ENCODE measurements at places on chromosomes 16 and 17. TPM values are rescaled to one million over a fixed set of nuclear protein-coding genes. Genes with fewer than 3 reads are reported as not detected.

Gene CHST6
- 0.30 TPM for total RNA-seq

- H3K4me1 ChIP-seq, result peaks cover 19% of the 10 kb centered on the region
- no peaks in the 10 kb centered on the region for H3K27me3 ChIP-seq
- DNase-seq, result no peak
- peaks cover 11% of the 10 kb centered on the region for H3K36me3 ChIP-seq
These were observed 393 bp upstream of the PSMB10 start for GRCh38 chr16:67936880-67937605.

Gene ETV4
- total RNA-seq, result 5.6 TPM

Gene TTYH2
- total RNA-seq, result 7.6 TPM

DNA sequence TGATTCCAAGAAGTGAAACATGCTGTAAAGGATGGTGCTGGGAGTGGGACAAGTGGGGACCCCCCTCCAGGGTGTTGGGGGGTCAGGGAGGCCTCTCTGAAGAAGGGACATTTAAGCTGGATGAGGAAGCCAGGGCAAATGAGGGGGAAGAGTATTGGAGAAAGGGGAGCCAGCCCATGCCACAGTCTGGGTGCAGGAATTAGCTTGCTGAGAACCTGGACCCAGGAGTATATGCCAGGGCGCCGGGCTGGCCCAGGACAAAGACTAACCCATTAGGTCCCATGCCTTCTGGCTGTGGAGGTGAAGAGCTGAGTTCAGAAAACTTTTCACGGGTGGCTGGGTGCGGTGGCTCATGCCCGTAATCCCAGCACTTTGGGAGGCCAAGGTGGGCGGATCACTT, 45.6 kb upstream of the PIK3R6 start:
- no peak overlapping the region for H3K4me3 ChIP-seq
- H3K4me1 ChIP-seq, result no peaks in the 10 kb centered on the region
- H3K36me3 ChIP-seq, result no peaks in the 10 kb centered on the region
- peaks cover 20% of the 10 kb centered on the region for H3K27me3 ChIP-seq
- H3K27ac ChIP-seq, result no peak overlapping the region

DNA sequence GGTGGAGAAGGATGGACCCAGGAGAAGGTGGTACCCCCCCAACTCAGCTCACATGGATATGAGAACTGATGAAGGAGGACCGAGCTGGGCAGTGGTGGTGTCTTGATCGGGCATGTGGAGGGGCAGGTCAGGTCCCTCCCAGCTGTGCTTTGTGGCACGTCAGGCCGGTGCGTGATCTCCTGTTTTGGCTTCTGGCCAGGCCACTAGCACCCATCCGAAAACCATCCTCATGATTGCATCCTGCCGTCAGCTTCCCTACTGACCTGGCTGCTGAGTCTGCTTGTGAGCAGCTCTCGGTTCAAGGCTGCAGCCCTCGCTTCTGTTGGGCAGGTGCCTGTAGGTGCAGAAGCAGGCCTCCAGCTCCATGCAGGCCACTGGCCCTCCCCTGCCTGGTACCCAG, 53.1 kb downstream of the PLD6 start:
- no peak for DNase-seq
- H3K27me3 ChIP-seq, result no peaks in the 10 kb centered on the region
- H3K27ac ChIP-seq, result no peak overlapping the region
- H3K4me1 ChIP-seq, result peaks cover 38% of the 10 kb centered on the region
- H3K36me3 ChIP-seq, result peaks cover 67% of the 10 kb centered on the region

DNA sequence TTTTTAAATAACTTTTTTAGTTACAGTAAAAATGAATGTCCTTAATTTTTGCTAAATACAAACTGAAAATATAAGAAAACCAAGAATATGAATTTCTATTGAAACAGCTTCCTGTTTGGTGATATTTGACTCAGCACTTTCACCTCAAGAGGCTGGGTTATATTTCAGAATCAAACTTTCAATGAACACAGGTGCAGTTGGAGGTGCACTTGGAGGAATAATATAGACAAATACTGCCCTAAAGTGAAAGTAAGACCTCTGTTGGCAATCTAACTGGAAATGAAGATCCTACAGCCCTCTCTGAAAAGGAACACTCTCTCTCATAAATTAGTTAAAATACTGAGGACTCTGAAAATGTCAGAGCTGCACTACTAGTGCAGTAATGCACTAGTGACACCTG, 106.2 kb downstream of the BRIP1 start:
- H3K27me3 ChIP-seq, result no peaks in the 10 kb centered on the region
- H3K27ac ChIP-seq, result no peak overlapping the region
- DNase-seq, result no peak
- H3K4me1 ChIP-seq, result no peaks in the 10 kb centered on the region

GRCh38 chr16:81539009-81539758, 94.6 kb downstream of the CMIP start:
- no peak overlapping the region for H3K4me3 ChIP-seq
- no peaks in the 10 kb centered on the region for H3K36me3 ChIP-seq
- peak overlapping the region; percentile 20 for H3K27ac ChIP-seq
- H3K27me3 ChIP-seq, result no peaks in the 10 kb centered on the region

Gene ZNF689
- total RNA-seq, result 11.2 TPM

- H3K4me3 ChIP-seq, result no peak overlapping the region
- H3K27me3 ChIP-seq, result no peaks in the 10 kb centered on the region
- no peak overlapping the region for H3K27ac ChIP-seq
- no peak for DNase-seq
- no peaks in the 10 kb centered on the region for H3K36me3 ChIP-seq
- no peaks in the 10 kb centered on the region for H3K4me1 ChIP-seq
These were observed 662.5 kb downstream of the CDH11 start for GRCh38 chr16:64459402-64459801.

GRCh38 chr17:4490109-4490591, 8.5 kb upstream of the SPNS2 start:
- no peak for DNase-seq
- H3K27ac ChIP-seq, result no peak overlapping the region
- H3K4me1 ChIP-seq, result no peaks in the 10 kb centered on the region
- H3K27me3 ChIP-seq, result no peaks in the 10 kb centered on the region
- H3K4me3 ChIP-seq, result no peak overlapping the region

Gene BCAR1
- 39.2 TPM for total RNA-seq

DNA sequence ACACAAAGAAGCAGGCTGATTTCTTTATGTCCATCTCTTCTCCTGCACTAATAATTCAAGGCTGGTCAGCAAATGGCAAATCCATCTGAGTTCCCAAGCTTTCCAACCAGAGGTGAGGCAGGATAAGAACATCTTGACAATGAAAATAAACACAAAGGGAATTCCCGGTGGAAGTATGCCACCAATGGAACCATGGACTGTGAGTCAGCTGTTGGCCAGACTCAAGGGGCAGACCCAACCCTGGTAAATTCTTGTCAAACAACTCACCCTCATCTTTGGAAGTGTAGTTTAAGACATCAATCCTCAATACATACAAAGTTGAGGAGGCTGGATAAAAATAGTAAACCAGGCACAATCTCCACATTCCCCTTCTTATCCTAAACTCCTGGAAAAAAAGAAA, 74.3 kb upstream of the CES5A start:
- H3K4me3 ChIP-seq, result no peak overlapping the region
- H3K27ac ChIP-seq, result no peak overlapping the region
- H3K27me3 ChIP-seq, result no peaks in the 10 kb centered on the region
- H3K36me3 ChIP-seq, result no peaks in the 10 kb centered on the region
- H3K4me1 ChIP-seq, result no peaks in the 10 kb centered on the region

GRCh38 chr17:49582789-49583188, 7.1 kb downstream of the NXPH3 start:
- no peak overlapping the region for H3K27ac ChIP-seq
- no peaks in the 10 kb centered on the region for H3K27me3 ChIP-seq
- DNase-seq, result no peak
- no peaks in the 10 kb centered on the region for H3K36me3 ChIP-seq
- H3K4me3 ChIP-seq, result no peak overlapping the region

Gene DNAAF1
- 0.89 TPM for total RNA-seq

DNA sequence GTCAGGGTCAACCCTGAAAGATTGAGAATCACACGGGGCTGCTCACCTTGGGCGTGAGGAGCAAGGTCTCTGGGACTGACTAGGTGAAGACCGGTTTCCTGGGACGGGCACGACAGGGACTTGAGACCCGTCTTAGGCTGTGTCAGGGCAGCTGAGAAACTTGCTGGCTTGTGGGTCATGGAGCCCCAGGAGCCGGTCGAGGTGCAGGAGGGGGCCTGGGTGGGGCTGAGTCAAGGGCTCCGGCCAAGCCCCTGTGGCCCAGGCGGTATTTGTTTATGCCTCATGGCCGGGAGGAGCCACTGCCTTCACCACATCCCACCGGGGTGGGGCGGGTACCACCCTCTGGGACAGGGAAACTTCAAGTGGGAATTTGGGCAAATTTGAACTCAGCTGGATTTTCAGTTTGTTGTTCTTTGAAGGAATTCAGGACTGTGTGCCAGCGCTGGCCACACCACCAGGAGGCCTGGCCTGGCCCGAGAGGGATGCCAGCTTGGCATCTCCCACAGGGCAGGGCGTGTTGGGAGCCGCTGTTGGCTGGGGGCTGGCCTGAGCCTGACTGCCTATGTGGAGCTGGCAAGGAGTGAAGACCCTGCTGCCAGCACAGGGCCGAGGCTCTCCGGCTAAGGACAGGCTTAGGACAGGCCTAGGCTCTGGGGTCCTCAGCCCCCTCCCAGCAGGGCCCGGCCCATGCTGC, 116.1 kb downstream of the METRNL start:
- H3K36me3 ChIP-seq, result no peaks in the 10 kb centered on the region
- H3K27me3 ChIP-seq, result no peaks in the 10 kb centered on the region
- peak; percentile 89 for DNase-seq
- H3K4me3 ChIP-seq, result peak overlapping the region; percentile 6

- peaks cover 17% of the 10 kb centered on the region for H3K36me3 ChIP-seq
- peaks cover 20% of the 10 kb centered on the region for H3K4me1 ChIP-seq
- DNase-seq, result no peak
- no peak overlapping the region for H3K4me3 ChIP-seq
These were observed 41.5 kb downstream of the CYB5B start for GRCh38 chr16:69465881-69466280.

DNA sequence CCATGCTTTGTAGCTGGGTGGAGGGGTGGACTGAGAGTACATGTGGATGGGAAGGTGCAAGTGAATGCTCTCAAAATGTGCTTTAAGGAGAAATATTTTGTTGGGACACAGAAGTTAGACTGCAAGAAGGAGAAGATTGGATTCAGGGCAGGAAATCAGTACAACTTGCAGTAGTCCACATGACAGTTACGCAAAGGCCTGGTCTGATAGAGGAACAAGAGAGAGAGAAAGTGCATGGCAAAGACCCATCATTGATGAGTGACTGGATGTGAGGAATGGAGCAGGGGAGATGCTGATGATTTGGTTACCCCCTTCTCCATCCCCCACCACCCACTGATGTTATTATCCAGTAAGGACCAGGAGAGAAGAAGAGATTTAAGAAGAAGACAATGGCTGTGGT, 472.8 kb downstream of the MAF start:
- H3K27ac ChIP-seq, result no peak overlapping the region
- H3K36me3 ChIP-seq, result no peaks in the 10 kb centered on the region
- DNase-seq, result no peak
- no peaks in the 10 kb centered on the region for H3K27me3 ChIP-seq
- H3K4me1 ChIP-seq, result peaks cover 5% of the 10 kb centered on the region
- no peak overlapping the region for H3K4me3 ChIP-seq

DNA sequence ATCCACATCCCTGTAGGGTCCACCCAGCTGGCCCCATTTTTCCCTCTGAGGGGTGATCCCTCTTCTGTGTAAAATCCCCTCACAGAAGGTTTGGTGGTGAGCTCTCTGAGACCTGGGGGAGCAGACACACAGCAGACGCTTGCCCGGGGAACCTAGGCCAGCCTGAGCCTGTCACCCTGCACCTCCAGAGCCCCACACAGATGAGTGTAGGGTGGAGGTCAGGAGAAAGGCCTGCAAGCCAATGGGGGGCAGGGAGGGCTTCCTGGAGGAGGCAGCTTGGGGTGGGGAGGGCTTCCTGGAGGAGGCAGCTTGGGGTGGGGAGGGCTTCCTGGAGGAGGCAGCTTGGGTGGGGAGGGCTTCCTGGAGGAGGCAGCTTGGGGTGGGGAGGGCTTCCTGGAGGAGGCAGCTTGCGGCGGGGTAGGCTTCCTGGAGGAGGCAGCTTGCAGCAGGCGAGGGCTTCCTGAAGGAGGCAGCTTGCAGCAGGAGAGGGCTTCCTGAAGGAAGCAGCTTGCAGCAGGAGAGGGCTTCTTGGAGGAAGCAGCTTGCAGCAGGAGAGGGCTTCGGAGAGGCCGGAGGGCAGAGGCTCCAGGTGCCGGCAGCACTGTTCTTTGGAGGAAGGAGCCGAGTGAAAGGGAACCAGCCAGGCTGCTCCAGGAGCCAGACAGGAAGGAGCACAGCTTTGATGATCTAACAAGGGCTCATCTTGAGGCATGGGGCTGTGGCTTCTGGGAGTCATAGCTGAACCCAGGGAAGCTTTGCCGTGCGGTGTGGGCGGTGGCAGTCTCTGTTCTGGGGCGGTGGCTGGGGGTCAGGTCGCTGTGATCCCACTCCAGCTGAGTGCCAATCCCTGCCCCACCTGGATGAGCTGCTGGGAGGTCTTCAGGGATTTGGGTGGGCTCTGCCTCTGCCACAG, 83.7 kb upstream of the ZNF469 start:
- H3K4me3 ChIP-seq, result no peak overlapping the region
- no peak for DNase-seq
- H3K36me3 ChIP-seq, result no peaks in the 10 kb centered on the region
- no peak overlapping the region for H3K27ac ChIP-seq
- peaks cover 47% of the 10 kb centered on the region for H3K4me1 ChIP-seq
- peaks cover 5% of the 10 kb centered on the region for H3K27me3 ChIP-seq

DNA sequence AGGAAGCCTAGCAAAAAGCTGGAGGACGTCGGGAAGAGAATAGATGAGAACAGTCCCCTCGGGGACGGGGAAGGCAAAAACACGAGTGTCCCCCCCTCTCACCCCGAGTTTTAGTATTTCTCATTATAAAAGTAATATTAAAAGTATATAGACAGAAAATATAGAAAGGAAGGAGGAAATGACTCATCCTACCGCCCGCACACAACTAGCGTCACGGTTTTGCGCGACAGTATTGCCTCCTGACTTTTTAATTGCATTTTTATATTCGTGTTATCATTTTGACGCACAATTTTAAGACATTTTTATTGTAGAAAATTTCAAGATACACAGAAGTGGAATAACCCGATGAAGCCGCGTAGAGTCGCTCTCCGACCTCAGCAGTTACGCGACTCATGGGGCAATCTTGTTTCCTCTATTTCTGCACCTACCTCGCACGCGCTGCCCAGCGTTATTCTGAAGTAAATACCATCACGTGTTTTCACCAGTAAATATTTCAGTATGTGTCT, 652 bp upstream of the SLC25A19 start:
- H3K4me3 ChIP-seq, result peak overlapping the region; percentile 85
- peaks cover 10% of the 10 kb centered on the region for H3K4me1 ChIP-seq
- DNase-seq, result no peak
- peak overlapping the region; percentile 95 for H3K27ac ChIP-seq
- H3K27me3 ChIP-seq, result no peaks in the 10 kb centered on the region
- H3K36me3 ChIP-seq, result peaks cover 9% of the 10 kb centered on the region

DNA sequence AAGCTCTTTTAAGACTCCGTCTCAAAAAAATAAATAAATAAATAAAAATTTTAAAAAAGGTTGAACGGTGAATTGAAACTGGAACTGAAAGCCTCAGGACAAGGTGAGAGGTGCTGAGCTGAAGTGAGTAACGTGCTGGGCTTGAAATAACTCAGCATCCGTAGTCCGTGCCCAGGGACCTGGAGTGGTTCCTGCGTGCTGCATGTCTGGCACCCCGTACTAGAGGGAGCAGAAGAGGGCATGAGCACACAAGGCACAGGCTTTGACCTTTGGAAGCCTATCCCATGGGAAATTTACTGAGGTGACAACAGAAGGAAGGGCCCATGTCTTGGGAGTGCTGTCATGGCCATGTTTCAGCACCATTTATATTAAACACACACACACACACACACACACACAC, 4.5 kb upstream of the MEIOB start:
- peaks cover 7% of the 10 kb centered on the region for H3K4me1 ChIP-seq
- H3K36me3 ChIP-seq, result no peaks in the 10 kb centered on the region
- no peak overlapping the region for H3K4me3 ChIP-seq
- DNase-seq, result peak; percentile 47
- H3K27ac ChIP-seq, result no peak overlapping the region

Measured in suprapubic skin (tissue), 4 donors.